GM18507 (cell line): ENCODE measurements at places on chromosomes 12 and 14.

DNA sequence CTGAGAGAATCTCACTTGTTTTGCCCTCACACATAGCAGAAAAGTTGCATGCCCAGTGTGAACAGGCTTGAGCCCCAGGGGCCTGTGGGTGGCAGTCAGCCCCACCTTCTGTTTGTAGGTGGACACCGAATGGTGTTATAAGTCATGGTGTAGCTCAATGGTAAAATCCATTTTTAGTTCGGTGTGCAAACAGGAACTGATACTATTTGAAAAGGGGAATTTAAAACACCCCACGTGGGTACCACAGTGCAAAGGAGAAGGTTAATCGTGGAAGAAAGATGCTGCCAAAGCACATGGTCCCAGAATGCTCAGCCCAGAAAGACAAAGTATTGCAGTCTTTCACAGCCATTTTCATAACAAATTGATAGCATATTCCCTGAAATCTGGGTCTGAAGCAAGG lies 71.8 kb upstream of the GZMB start:
- DNase-seq: peak; percentile 29

GRCh38 chr12:82486524-82487235 lies 128.4 kb downstream of the METTL25 start:
- no peak for DNase-seq

DNA sequence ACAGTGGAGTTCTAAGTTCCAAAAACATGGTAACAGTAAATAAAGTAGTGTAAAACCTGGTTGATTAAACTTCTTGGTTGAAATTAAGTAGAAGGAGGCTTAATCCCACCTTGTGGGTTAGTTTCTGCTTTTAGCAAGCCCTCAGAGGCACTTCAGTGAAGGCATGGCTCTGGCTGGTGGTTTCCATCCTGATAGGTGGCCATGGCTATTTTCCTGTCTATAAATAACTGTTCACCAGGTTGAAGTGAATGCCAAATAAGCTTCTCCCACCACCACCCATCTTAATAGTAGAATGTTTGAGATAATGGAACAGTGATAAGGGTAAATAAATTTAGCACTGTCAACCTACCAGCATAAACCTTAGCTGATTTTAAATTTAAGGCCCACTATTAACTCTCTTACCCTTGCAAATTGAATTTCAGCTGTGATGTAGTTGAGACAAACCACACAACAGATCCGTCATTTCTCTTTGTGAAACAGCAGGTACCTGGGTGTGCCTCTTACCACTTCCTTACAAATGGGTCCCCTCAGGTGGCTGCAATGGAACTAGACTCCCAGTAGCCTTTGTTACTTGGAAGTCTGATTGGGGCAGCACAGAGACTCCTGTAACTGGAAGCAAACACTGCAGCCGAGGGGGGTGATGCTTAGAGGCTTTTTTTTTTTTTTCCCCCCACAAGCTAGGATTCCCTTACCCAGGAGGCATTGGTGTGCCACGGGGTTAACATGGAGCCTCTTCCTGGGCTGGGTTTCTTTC lies 41.4 kb downstream of the DAAM1 start:
- no peak for DNase-seq

DNA sequence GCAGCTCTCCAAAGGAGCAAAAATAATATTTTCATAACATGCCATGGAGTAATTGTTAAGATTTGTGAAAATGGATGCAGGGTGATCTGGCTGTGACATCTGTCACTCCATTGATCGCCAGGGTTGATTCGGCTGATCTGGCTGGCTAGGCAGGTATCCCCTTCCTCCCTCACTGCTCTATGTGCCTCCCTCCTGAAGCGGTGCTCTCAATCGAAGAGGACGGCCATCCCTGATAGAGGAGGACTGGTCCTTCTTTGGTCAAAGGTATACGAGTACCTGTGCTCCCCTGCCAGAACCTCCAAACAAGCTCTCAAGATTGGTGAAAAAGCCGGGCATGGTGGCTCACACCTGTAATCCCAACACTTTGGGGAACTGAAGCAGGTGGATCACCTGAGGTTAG lies 47.9 kb downstream of the VCPKMT start:
- no peak for DNase-seq

GRCh38 chr14:23877538-23878180 lies 75.9 kb upstream of the DHRS4 start:
- DNase-seq: no peak

- DNase-seq: no peak
Measured at GRCh38 chr12:25352083-25352918, 101.6 kb upstream of the KRAS start.

DNA sequence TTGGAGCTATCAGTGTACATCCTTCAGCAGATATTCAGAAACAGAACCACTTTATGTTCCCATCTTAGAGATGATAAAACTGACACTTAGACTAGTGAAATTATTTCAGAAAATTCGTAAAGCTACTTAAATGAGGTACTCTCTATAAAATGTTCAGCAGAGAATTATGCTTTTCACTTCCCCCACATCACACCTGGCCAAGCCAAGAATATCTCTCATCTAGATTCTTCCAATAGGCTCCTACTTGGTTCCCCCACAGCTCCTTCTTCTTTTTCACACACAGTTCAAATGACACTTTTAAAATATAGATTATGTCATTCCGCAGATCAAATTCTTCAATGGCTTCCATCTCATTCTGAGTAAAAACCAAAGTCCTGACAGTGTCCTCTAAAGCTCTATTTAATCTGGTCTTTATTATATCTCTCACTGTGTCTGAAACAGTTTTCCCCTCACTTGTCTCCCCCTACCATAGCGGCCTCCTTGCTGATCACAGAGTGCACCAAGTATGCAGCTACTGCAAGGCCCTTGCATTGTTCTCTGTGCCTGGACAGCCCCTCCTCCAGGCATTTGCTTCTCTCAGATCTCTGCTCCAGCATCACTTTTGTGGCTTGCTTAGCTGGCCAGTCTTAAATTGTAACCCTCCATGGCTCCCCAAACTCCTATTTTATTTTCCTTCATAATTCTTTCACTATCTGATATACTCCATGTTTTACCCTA lies 736.8 kb upstream of the USP15 start:
- no peak for DNase-seq

- no peak for DNase-seq
Measured at GRCh38 chr12:38772437-38772836, 133.0 kb downstream of the CPNE8 start.

DNA sequence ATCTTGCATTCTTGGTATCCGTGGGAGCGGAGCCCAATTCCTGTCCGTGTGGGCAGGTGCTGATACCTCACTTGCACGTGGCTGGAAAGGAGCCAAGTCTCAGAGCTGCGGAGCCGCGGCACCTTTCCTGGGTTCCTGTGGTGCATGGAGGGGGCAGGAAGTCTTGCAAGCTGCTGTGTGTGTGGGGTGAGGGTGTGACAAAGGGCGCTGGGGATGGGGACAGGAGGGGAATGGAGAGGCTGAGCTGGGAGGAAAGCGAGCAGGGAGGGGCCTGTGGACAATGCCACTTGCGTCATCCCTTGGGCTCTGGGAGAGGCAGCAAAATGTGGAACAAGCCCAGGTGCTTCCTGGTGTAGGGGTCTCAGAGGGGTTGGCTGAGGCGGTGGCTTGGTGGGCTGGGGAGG lies 86.7 kb downstream of the CALM1 start:
- DNase-seq: no peak

DNA sequence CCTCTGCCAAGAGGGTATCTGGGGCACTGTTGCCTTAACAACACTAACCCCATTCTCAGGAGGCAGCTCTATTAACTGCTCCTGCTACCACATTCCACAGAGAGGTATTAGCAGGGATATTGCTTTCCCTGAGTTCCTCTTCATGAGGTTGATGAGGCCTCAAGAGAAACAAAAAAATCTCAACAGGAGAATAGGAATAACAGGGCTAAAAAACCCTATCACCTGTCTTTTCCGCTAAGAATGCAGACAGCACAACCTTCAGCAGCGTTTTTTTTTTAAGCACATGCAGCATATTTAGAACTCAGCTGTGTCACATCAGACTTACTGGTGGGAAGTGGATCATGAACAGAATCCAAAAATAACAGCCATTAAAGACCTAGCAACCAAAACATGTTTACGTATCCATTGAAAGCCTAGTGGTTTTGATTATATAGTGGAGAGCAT lies 29.2 kb downstream of the ATF7 start:
- no peak for DNase-seq

GRCh38 chr14:58327019-58327418 lies 28.7 kb downstream of the ARID4A start:
- DNase-seq: no peak

GRCh38 chr12:41459111-41459905 lies 271.2 kb downstream of the PDZRN4 start:
- no peak for DNase-seq

GRCh38 chr12:121792607-121793439 lies 665 bp downstream of the RHOF start:
- no peak for DNase-seq

GRCh38 chr12:98763656-98764055 lies 118.6 kb downstream of the APAF1 start:
- no peak for DNase-seq

DNA sequence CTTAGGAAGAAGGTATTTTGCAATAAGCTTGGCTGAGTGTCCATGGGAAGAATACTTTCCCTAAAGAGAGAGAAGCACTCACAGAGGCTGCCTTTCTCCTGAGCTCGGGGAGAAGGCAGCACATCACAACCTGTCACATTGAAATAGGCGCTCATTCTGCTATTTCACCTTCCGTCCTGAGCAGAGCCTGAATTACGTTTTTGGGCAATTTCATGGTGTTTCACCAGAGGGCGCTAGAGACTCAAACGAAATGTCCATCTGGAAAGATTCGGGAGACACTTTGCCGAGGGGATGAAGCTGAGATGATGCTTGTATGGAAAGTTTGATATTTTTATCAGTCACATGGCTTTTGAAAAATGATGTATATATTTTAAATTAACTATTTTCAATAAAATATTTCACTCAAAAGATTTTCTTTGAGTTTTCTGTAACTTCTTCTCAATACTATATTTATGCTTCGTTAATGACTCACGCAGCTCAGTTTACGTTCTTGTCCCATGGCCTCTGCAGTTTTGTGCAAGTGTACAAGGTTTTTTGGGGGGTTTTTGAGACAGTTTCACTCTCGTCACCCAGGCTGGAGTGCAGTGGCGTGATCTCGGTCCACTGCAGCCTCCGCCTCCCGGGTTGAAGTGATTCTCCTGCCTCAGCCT lies 17.4 kb upstream of the B4GALNT3 start:
- DNase-seq: no peak

- DNase-seq: no peak
Measured at GRCh38 chr14:29140016-29140415, 373.4 kb downstream of the FOXG1 start.

- DNase-seq: no peak
Measured at GRCh38 chr12:49832836-49833421, 4.7 kb upstream of the NCKAP5L start.

- peak; percentile 38 for DNase-seq
Measured at GRCh38 chr12:50924439-50925341, 27.7 kb upstream of the HIGD1C start.

- no peak for DNase-seq
Measured at GRCh38 chr14:44663136-44663535, 156.1 kb upstream of the FSCB start.

GRCh38 chr14:98112194-98112780 lies 1159.7 kb downstream of the BCL11B start:
- no peak for DNase-seq

GRCh38 chr14:104820669-104821228 lies 19.8 kb downstream of the ZBTB42 start:
- DNase-seq: no peak

- DNase-seq: no peak
Measured at GRCh38 chr12:104684884-104685283, 228.1 kb downstream of the CHST11 start.

DNA sequence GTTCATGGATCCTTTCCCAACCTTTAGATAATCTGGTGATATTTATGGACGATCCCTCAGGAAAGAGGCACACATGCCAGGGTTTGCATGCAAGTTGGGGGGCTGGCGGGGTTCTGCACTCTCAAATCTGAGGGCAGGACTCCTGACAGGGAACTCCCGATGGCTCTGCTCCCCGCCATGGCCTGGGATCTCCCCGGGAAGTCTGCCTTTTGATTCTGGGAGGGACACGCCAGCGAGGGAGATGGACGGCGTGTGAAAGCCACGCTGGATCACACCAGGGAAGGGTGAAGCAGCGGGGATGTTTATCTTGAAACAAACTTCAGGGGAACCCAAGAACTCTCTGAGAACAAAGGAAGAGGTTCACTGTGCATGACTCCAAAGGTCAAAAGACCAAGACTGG lies 43.6 kb downstream of the LGMN start:
- DNase-seq: no peak

DNA sequence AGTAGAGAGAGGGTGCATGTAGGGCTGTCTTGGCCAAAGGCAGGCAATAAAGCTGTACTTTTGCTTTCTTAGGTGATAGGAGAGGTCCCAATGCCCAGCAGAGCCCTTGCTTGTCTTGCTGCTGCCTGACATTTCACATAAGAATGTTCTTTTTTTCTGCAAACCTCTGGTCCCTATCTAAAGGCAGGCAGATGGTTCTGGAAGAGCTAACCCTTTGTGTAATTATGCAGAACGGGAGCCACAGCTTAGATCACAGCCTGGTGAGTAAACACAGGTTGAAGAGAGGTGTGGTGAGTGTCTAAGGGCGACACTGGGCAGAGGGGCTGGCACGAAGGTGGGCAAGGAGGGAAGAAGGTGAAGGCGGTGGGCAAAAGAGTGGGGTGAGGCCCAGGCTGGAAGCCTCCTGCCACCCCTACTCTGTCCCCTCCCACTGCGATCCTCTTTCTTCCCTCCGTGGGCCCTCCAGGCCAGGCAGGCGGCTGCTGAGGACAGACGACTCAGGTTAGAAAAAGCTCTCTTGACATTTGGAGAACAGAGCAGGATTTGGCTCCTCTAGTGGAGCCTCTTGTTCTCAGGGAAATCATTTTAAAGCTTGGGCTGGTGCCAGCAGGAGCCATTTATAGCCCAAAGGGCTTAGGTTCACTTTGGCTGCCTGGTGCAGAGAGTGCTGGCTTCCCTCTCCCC lies 42.8 kb downstream of the PRMT8 start:
- no peak for DNase-seq

- no peak for DNase-seq
Measured at GRCh38 chr12:27221625-27222387, 22.3 kb upstream of the STK38L start.

GRCh38 chr12:7241404-7242005 lies 52.0 kb downstream of the PEX5 start:
- no peak for DNase-seq

- DNase-seq: no peak
Measured at GRCh38 chr14:25759256-25759655, 709.3 kb upstream of the STXBP6 start.

- DNase-seq: no peak
Measured at GRCh38 chr12:59036973-59037762, 116.9 kb upstream of the LRIG3 start.

DNA sequence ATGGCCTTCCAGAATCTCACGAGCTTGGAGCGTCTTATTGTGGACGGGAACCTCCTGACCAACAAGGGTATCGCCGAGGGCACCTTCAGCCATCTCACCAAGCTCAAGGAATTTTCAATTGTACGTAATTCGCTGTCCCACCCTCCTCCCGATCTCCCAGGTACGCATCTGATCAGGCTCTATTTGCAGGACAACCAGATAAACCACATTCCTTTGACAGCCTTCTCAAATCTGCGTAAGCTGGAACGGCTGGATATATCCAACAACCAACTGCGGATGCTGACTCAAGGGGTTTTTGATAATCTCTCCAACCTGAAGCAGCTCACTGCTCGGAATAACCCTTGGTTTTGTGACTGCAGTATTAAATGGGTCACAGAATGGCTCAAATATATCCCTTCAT lies 92.2 kb downstream of the FLRT2 start:
- DNase-seq: no peak

GRCh38 chr12:32569259-32569658 lies 109.8 kb upstream of the DNM1L start:
- no peak for DNase-seq

- no peak for DNase-seq
Measured at GRCh38 chr12:13209436-13210235, 13.1 kb downstream of the EMP1 start.

- no peak for DNase-seq
Measured at GRCh38 chr12:91556909-91557308, 374.3 kb upstream of the DCN start.
